Common myeloid progenitor, CD34-positive (primary cell): ENCODE measurements at places on chromosomes 11 and 22.
A peak's percentile ranks its signal among the peaks of the same experiment; 100 is the strongest.

DNA sequence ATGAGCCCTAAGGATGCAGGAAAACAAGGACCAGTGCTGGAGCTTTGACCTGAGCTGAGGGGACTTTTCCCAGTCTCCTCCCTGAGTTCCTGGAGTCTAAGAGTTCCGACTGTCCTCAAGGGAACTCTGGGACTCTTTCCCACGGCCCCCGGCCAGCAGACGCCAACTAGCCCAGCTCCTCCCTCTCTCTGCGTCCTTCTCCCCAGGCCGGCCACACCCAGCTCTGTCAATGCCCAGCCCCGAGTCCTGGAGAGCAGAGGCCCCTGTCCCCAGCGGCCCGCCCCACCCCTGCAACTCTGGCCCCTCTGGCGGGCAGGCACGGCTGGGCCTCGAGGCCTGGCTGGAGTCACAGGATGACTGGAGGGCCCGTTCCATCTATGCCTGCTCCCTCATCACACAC lies 29.8 kb downstream of the NECTIN1 start:
- DNase-seq: no peak

- no peak for DNase-seq
Observed at GRCh38 chr11:117520201-117520600, 192.5 kb downstream of the CEP164 start.

DNA sequence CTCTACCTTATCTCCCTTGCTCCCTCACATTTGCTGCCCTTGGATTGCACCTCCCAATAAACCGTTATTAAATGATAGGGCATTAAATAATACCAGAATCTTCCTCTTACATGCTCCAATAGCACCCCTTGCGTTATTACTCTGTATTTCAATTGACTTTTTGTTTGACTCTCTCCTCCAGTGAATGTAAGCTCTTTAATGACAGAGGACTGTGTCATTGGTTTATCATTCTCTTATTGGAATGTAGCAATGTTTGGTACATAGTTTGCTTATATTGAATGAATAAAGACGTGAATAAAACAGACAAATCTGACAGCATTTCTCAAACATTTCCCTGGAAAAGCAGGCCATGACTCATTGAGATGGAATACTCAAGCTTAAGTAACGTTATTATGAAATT lies 8.7 kb upstream of the MPEG1 start:
- DNase-seq: no peak

DNA sequence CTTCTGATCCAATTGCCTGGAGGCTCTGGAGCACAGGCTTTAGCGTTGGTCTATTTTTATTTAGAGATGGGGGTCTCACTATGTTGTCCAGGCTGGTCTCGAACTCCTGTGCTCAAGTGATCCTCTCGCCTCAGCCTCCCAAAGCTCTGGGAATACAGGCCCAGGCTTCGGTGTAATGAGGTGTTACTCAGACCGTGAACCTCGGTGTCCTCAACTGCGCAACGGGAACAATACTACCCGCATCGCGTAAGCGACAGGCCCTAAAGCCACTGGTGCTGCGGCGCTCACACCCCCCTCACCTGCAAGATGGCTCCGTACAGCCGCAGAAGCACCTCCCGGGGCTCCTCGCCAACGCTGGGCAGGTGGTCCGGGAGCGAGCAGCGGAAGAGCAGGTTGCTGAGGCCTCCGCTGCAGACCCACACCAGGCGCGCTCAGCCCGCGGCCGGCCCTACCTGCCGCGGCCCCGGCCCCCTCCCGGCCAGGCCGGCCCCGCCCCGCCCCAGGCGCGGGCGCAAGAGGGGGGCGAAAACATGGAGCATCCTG lies 628 bp downstream of the CHKB start:
- no peak for DNase-seq

GRCh38 chr11:36060926-36061325 lies 117.1 kb downstream of the LDLRAD3 start:
- DNase-seq: no peak

DNA sequence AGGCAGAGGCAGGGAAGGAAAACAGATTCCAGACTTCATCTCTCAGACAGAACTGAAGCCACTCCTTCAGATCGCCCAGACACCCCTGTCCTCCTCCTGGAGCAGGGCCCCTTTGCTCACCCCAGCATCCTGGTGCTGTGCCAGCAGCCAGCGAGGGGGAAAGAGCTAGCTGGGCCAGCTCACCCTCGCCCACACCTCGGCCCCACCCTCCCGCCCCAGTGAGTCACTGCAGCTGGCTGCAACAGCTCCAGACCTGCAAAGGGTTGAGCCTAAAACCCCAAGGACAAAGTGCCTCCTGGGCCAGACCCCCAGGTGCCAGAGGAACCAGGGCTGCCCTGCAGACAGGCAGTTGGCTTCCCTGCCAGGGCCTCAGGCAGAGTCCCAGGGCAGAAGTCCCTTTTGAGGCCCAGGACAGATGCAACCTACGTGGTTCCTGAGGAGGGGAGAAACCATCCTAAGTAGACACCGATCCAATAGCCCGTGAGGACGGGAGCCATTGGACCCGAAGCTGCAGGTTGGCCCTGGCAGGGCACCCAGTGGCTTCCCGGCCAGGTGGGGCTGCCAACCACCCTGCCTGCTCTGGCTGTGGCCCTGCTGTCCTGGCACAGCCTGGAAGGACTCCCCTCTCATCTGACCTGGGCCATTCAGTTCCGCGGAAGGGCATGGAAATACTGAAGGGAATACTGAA lies 7.2 kb downstream of the AHNAK start:
- peak; percentile 32 for DNase-seq
